Dermis blood vessel endothelial cell (primary cell): ENCODE measurements at places on chromosomes 2 and 18.

DNA sequence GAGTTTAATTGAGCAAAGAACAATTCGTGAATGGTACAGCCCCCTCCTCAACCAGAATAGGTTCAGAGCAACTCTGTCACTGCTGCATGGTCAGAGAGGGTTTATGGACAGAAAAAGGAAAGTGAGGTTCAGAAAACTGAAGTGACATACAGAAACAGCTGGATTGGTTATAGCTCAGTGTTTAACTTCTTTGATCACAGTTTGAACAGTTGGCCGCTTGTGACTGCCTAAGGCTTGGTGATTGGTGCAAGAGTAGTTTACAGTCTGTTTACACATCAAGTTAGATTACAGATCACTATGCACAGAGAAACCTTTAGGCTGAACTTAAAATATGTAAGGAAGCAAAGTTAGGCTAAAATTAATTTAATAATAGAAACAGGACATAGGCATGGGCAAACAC, 459.2 kb downstream of the KCNJ3 start:
- no peak for DNase-seq

GRCh38 chr18:74146756-74147155, 878 bp downstream of the FBXO15 start:
- no peak for DNase-seq

GRCh38 chr2:19158211-19158610, 200.2 kb downstream of the OSR1 start:
- DNase-seq: no peak

- no peak for DNase-seq
Measured at GRCh38 chr18:79991494-79991893, 3.1 kb upstream of the TXNL4A start.

- DNase-seq: peak; percentile 71
Measured at GRCh38 chr2:105789745-105790460, 45.2 kb downstream of the NCK2 start.

GRCh38 chr2:50111067-50111466, 920.9 kb downstream of the NRXN1 start:
- no peak for DNase-seq

GRCh38 chr2:15892151-15892880, 48.0 kb upstream of the MYCN start:
- DNase-seq: no peak

GRCh38 chr2:166180951-166181812, 53.4 kb upstream of the SCN1A start:
- peak; percentile 72 for DNase-seq

DNA sequence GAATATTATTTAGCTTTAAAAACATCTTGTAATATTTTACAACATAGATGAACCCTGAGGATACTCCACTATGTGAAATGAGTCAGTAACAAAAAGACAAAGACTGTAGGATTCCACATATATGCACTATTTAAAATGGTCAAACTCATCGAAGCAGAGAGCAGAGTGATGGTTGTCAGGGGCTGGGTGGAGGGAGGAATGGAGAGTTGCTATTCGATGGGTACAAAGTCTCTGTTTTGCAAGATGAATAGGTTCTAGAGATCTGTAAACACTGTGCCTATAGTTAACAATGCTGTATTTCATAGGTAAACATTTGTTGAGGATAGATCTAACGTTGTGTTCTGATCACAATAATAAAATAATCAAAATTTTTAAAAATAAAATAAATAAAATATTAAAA, 1675.9 kb upstream of the CELF4 start:
- DNase-seq: no peak
